ENCODE measurements at places on chromosomes 1 and 21. TPM values are rescaled to one million over a fixed set of nuclear protein-coding genes. Genes with fewer than 3 reads are reported as not detected.

The HSPA6 gene
- total RNA-seq, result 0.17 TPM

The FBXO2 gene
- total RNA-seq, result 1.7 TPM

The CLCNKB gene
- 0.34 TPM for total RNA-seq

The APP gene
- total RNA-seq, result 1,370 TPM

The L1TD1 gene
- not detected for total RNA-seq

The HAPLN2 gene
- total RNA-seq, result not detected

The GBP1 gene
- 24.8 TPM for total RNA-seq

The FYB2 gene
- total RNA-seq, result not detected

The C1orf87 gene
- not detected for total RNA-seq

The KDF1 gene
- not detected for total RNA-seq

The CLSTN1 gene
- total RNA-seq, result 72.0 TPM

The PDC gene
- total RNA-seq, result not detected

The PGLYRP4 gene
- not detected for total RNA-seq

The CRABP2 gene
- total RNA-seq, result not detected

The RNU1-4 gene
- total RNA-seq, result under 0.01 TPM

The LRRC38 gene
- total RNA-seq, result 0.09 TPM

The NGF gene
- total RNA-seq, result 0.34 TPM

The KCNA2 gene
- total RNA-seq, result not detected

The USP48 gene
- total RNA-seq, result 81.9 TPM

The OPTC gene
- not detected for total RNA-seq

The XCL1 gene
- not detected for total RNA-seq

The FCMR gene
- not detected for total RNA-seq
